T-cell (primary cell): ENCODE measurements at places on chromosomes 16 and 17.

DNA sequence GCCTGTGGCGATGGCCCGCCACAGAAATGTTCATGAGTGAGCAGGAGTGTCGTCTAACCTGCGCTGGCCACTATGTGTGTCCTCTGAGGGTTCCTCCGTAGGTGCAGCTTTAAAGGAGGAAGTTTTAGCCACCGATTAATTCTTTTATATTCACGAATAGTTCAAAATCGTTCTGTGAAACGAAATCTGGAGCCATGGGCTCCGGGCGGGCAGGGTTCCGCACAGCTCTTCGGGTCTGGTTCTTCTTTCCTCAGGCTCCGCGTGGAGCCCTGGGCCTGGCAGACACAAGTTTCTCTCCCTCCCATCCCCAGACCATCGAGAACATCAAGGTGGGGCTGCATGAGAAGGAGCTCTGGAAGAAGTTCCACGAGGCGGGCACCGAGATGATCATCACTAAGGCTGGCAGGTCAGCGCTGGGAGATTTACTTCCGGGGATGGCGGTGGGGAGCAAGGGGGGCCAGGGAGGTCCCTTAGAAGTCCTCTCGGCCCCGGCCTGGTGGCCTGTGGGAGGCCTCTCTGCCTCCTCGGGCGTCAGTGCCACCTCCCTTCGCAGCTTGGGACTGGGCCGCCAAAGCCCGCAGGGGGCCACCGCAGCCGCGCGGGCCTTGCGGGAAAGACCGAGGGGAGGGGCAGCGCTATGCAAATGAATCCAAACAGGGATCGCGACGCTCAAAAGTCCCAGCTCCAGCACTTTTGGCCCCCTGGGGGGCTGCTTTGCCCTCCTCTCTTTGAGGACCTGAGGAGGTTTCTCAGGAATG is 5.2 kb downstream of the TBX4 start:
- DNase-seq = no peak

- DNase-seq = no peak
Measured at GRCh38 chr16:19882646-19883045, 2.0 kb downstream of the GPRC5B start.

DNA sequence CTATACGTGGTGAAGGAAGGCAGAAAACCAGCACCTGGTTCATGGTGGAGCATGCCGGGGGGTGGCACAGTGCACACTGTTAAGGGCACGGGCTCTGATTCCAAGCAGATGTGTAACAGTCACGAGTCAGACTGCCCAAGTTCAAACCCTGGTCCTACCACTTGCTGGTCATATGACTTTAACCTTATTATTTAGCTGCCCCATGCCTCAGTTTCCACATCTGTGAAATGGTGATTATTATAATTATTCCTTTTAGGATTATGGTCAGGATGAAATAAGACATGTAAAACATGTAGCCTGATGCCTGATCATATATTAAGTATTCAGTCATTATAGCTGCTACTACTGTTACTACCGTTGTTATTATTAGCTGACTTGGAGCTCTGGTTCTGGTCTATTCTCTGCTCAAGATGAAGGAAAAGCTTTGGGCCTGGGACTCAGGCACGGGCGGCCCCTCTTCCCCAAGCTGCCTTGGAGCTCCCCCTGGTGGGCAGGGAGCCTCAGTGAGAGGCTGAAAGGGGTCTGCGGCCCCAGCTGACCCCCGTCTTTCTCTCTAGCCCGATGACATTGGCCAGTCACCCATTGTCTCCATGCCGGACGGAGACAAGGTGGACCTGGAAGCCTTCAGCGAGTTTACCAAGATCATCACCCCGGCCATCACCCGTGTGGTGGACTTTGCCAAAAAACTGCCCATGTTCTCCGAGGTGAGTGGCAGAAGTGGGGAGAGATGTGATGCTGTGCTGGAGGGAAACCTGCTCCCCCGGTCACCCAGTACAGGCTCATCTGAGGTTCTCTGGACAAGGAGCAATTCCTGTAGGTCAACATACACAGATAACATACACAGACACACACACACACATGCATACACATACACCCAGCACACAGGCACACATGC is 14.0 kb downstream of the NR1D1 start:
- DNase-seq = peak; percentile 55

GRCh38 chr16:85126705-85127378 is 14.6 kb upstream of the CIBAR2 start:
- DNase-seq = no peak

DNA sequence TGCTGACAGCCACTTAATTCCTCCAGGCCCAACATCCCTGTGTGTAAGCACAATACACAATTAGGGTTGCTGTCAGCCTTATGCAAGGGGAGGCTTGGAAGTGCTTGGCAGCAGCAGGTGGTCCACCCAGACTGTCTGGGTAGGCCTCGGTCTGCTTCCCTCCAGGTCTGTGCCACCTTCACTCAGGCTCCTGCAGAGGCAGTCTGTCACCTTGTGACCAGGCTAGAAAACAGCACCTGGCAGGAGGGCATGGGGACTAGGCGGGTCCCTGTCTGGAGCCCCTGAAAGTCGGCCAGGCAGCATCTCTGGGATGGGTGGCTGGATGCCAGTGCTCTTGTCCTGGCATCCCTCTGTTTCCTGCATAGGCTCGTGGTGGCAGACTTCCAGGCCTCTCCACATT is 578.1 kb downstream of the KCNJ18 start:
- DNase-seq = no peak

GRCh38 chr16:1788708-1789100 is 4.8 kb downstream of the IGFALS start:
- no peak for DNase-seq

DNA sequence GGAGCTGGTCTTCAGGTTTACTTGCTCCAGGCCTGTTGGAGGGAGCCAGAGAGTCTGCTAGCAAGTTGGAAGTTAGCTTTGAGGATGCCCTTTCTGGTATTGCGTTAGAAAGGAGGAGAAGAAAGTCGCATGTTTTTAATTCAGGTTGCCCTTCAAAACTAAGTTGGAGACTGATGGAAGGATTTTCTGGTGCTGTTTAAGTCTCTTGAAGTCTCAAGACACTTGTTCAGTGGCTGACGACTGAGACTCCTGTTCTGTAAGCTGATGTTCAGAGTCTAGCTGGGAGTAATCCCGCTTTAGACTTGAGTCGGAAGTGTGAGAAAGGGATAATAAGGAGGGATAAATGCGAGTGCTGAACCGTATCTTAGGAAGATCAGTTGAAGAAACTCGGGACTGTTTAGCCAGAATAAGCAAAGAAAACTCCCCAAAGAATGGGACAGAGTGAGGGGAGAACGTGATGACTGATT is 740 bp downstream of the AATF start:
- no peak for DNase-seq

DNA sequence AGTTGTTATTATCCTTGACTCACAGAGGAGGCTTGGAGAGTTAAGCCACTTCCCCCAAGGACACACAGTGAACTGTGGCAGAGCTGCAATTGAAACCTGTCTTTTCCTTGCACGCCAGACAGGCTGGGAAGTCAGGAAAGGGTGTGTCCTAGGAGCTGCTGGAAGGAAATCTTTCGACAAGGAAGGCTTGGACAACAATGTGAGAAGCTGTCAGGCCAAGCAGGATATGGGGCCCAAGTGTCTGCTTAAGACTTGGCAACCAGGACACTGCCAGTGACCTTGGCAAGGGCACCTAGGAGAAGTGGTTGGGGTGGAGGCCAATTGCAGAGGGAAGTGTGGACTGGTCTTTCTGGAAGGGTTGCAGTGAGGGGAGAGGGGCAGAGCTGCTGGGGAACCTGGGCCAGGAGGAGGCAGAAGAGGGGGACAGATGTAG is 2.1 kb upstream of the CAMKK1 start:
- DNase-seq = no peak

DNA sequence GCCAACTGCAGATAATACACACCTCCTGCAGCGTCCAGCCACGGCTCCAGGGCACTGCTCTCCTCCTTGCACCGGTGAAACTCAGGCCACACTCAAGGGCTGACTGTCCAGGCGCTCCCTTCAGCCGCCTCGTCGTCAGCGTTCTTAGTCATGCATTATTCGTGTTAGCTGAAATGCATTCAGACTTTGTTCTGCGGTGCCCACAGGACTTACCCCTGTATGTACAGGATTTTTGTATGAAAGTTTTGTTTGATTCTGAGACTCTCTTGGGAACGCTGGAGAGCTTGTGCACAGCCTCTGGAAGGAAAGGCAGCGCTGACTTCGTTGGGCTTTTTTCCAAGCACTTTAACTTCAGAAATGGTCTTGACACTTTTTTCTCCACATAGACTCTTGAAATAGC is 22.1 kb downstream of the CIBAR2 start:
- DNase-seq = no peak

DNA sequence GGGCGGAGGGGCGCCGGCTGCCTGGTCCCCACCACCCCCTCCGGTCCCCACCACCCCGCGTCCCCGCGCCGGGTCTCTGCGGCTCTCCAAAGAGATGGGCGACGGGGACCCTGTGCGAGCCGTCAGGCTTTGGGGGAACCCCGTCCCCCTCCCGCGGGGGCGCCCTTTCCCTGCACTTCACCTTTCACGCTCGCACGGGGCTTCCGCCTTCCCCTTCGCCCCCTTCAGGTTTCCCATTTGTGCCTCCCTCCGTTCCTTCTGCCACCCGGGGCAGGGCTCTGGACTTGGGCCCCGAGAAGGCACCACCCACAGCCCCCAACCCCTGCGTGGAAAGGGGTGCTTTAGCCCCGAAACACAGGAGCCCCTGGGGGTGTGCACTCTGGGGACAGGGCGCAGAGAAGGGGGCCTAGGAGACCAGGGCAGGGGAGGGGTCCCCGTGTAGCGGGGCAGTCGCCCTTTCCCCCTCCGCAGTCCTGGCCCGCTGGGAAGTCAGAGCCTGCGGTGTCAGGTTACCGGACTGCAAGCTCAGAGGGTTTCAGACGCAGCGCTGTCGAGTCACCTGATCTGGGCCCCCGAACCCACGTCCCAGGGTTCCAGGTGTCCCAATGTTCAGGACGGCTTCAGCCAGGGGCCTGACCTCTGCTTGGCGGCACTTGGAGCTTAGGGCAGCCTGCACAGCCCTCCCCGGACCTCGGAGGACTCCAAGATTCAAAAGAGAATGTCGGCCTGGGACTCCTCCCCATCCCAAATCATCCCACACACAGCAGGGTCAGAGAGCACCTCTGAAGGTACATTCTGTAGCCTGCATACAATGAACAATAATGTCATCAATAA is 6.7 kb upstream of the CCDC92B start:
- DNase-seq = no peak

- no peak for DNase-seq
Measured at GRCh38 chr17:32854207-32854606, 22.7 kb downstream of the MYO1D start.

- no peak for DNase-seq
Measured at GRCh38 chr16:84511831-84512230, 7.4 kb upstream of the MEAK7 start.

- DNase-seq = no peak
Measured at GRCh38 chr16:81405702-81406113, 38.9 kb upstream of the CMIP start.

- no peak for DNase-seq
Measured at GRCh38 chr17:82092094-82092586, 5.9 kb downstream of the FASN start.

GRCh38 chr16:59909262-59909661 is 1175.1 kb upstream of the GOT2 start:
- DNase-seq = no peak
